ENCODE measurements at places on chromosomes 7 and 10. TPM values are rescaled to one million over a fixed set of nuclear protein-coding genes. Genes with fewer than 3 reads are reported as not detected.

CUZD1 gene
- 2,052 TPM for polyA plus RNA-seq

TMEM184A gene
- polyA plus RNA-seq, result 58.9 TPM

CNPY1 gene
- polyA plus RNA-seq, result not detected

TMEM139 gene
- polyA plus RNA-seq, result 13.7 TPM

WNT2 gene
- 0.08 TPM for polyA plus RNA-seq

PHTF2 gene
- 8.8 TPM for polyA plus RNA-seq

C7orf25 gene
- polyA plus RNA-seq, result 2.7 TPM

KCNIP2 gene
- 3.0 TPM for polyA plus RNA-seq

SLC13A1 gene
- polyA plus RNA-seq, result 0.04 TPM

CLCN1 gene
- 0.05 TPM for polyA plus RNA-seq

PROSER2 gene
- polyA plus RNA-seq, result 8.1 TPM

AS3MT gene
- polyA plus RNA-seq, result 11.4 TPM

AP4M1 gene
- 23.5 TPM for polyA plus RNA-seq

ACTL6B gene
- 7.7 TPM for polyA plus RNA-seq

IRF5 gene
- polyA plus RNA-seq, result 6.4 TPM

VWA2 gene
- 1.4 TPM for polyA plus RNA-seq

AKR1C3 gene
- 17.1 TPM for polyA plus RNA-seq

FAM13C gene
- polyA plus RNA-seq, result 3.1 TPM
